Stimulated activated CD8-positive, alpha-beta memory T cell treated with anti-CD3 and anti-CD28 coated beads, Interleukin-4, amount 100 ng/mL, for 1 hour (primary cell): ENCODE measurements at places on chromosomes 6 and 20.

GRCh38 chr6:39166189-39166911 is 51.4 kb upstream of the SAYSD1 start:
- peak; percentile 70 for DNase-seq

DNA sequence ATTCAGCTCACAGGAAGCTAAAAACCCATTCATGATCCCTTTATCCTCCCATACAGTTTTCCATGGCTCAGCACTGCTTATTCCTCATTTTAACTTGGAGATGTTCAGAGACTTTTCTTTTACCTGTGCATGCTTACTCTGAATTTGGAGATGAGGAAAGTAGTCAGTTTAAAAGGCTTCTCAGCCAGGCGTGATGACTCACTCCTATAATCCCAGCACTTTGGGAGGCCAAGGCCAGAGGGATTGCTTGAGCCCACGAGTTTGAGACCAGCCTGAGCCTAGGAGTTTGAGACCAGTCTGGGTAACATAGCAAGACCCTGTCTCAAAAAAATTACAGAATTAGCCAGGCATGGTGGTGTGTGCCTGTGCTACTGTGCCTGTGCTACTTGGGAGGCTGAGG is 30.3 kb upstream of the TMEM217 start:
- no peak for DNase-seq

DNA sequence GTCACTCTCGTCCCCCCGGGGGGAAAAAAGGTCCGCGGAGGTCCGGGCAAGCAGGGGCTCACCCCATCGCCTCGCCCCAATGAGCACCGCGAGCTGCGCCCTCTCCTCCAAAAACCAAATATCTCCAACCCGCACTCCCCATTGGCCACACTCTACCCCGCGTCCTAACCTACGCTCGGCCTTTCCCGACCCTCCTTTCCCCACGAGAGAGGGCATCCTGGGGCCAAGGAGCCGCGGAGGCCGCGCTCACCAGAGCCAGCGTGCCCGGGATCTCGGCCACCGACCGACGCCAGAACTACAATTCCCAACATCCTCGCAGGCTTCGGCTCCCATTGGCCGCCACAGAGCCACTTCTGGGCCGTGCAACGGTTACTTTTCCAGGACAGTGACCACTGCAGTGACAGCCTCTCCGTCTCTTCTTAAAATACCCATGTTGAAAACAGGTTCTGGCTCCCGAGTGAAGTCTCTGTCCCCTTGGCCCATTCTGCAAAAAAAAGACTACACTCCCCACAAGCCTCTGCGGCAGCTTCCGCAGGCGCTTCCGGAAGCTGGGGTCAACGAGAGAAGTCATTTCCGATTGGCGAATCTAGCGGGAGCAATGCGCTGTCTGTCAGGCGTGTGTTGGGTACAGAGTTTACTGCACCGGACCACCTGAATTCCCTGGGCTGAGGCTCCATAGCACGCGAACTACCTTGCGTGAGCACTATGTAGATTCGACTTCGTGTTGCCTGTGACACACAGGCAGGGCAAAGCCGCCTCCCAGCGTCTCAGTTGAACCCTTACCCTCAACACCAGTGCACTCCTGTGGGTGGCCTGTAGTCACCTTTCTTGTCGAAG is at the start of gene ZNF343:
Gene ZNF343 (minus strand): TSS at position 285 of the 837 bp plus-strand sequence. CDS start 15,020 bp downstream, outside the sequence.
- peak; percentile 47 for DNase-seq

DNA sequence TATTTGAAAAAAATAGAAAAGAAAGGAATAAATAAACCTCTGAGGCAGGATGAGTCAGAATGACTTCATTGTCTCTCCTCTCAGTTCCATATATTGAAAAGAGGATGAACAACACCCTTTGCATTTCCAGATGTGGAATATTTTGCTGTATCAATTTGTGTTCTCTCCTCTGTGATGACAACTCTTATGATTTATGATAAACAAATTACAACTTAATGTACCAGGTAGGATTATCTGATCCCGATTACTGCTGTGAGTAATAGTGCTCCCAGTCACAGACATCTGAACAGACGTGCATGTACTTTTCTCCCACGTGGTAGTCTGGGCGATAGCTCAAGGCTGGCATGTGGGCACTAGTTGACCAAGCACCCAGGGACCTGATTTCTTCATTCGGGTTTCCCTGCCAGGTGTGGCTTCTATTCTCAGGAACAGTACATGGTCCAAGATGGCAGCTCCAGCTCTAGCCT is 142.1 kb upstream of the SULF2 start:
- DNase-seq: no peak

GRCh38 chr20:59446376-59446775 is 146.0 kb downstream of the EDN3 start:
- no peak for DNase-seq

DNA sequence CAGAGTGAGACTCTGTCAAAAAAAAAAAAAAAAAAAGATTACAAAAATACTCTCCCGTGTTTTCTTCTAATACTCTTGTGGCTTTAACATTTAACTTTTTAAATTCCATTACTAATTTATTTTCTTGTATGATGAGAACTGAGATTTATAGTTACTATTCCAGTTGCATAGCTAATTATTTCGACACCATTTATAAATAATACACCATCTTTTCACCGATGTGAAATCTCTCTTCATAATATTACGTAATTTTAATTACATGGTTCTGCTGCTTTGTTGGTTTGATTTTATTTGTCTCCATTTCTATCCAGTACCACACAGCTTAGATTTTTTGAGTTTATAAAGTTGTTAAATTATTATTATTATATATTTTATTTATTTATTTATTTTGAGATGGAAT is 42.0 kb upstream of the TMEM217 start:
- no peak for DNase-seq

GRCh38 chr6:99151634-99152346 is 197.7 kb downstream of the FAXC start:
- no peak for DNase-seq

- no peak for DNase-seq
These were observed 84.4 kb downstream of the SERAC1 start for GRCh38 chr6:158083455-158084325.

- no peak for DNase-seq
These were observed 11.4 kb downstream of the GPX5 start for GRCh38 chr6:28537065-28537464.

- DNase-seq: no peak
These were observed 230.3 kb downstream of the TFAP2A start for GRCh38 chr6:10184371-10185227.

- no peak for DNase-seq
These were observed 951.6 kb downstream of the TFAP2A start for GRCh38 chr6:9463311-9463710.

DNA sequence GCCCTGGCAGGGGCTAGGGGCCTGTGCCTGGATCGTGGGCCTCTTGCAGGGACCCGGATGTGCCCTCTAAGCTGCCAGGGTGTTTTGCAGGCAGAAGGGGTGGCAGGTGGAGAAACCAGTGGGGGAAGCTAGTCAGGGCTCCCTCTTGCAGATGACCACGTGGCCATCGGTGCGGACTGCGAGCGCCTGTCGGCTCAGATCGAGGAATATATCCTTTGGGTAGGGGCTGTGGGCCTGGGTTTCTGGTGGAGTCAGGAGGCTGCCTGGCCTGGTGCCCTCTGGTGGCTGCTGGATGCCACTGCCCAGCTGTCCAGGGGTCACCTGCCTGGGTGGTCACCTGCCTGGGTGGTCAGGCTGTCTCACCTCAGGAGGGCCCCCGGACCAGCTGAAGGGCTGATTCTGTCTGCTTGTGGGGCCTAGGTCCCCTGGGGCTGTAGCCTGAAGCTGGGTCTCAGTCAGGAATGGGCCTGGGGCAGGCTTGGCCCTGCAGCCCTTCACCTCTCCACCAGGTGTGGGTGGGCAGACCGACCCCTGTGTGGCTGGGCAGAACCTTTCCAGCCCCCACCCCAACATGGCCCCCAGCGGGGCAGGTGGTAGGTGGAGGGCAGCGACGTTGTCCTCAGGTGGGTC is 6.7 kb downstream of the TCEA2 start:
- no peak for DNase-seq

- no peak for DNase-seq
These were observed 20.6 kb upstream of the NTSR1 start for GRCh38 chr20:62688083-62688482.

DNA sequence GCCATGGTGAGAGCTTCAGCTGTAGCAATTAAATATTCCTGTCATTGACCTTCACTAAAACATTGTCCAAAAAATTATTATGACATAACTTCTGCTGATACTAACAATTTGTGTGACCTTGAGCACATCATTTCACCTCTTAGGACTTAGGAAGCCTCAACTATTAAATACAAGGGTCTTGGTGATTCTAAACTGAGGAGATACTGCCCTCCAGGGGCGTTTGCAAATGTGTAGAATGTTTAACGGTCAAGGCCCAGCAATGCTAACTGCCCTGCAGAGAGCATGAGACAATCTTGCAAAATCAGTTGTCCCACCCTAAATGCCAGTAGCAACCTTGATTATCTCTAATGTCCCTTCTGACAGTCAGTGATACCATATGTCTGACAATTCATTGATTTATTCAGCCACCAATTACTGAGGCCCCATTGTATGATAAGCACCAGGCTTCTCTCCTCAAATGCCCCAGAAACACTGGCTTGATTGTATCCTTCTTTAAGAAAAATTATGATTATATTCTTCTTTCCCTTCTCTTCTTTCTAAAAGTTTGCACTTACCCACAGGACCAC is 284.1 kb upstream of the PLN start:
- DNase-seq: no peak

GRCh38 chr6:98136333-98136732 is 698.0 kb upstream of the POU3F2 start:
- no peak for DNase-seq

- no peak for DNase-seq
These were observed 34.9 kb upstream of the GTSF1L start for GRCh38 chr20:43761386-43762340.

GRCh38 chr20:17562804-17563305 is 7.0 kb upstream of the DSTN start:
- no peak for DNase-seq

DNA sequence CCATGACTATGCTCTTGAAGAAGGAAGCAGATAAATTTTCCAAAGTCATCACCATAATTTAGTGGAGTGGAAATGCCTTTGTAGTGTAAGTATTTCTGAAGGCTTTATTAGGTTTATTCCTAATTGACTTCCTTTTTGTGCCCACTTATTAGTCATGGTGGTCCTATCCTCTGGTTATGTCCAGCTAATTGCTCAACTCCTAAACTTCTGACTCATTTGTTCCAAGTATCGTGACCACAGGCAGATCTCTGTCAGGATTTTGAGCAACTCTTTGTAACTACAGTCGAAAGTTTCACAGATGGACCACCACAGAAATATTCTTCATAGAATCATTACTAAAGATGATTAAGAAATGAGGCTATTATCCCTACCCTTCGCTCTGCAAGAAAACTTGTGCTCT is 315.6 kb upstream of the PTCHD4 start:
- DNase-seq: no peak

GRCh38 chr6:149368065-149368464 is 32.0 kb upstream of the SUMO4 start:
- no peak for DNase-seq

GRCh38 chr6:137323860-137324259 is 104.7 kb upstream of the IFNGR1 start:
- no peak for DNase-seq

DNA sequence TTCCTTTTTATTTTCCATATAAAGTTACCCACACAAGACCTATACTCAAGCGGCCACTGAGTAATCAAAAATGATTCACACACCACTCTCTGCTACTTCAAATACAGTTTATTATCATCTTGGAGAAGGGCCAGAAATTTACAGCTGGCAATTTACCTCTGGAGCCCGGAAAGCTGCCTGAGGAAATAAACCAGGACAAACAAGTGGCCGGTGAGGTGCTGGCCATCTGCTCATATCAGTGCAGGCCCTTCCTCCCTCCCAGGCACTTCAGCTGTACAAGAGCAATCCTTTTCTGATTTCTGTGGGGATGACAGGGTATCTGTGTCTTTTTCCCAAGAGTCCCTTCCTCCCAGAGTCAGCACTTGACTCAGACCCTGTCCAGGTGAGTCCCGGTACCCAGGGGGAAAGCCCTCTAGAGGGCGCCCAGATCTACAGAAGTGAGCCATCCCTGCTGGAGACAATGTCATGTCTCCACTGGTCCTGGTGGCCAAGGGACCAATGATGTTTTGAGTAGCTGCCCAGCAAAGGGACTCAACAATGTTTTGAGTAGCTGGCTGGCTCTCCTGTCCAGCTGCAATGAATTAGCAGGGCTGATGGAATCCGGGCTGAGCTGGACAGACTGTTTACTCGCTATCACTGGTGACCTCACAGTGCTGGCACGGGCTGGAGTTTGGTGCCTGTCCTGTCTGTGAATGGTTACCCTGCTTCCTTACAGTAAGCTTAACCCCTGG is 23.6 kb downstream of the LRP11 start:
- no peak for DNase-seq

DNA sequence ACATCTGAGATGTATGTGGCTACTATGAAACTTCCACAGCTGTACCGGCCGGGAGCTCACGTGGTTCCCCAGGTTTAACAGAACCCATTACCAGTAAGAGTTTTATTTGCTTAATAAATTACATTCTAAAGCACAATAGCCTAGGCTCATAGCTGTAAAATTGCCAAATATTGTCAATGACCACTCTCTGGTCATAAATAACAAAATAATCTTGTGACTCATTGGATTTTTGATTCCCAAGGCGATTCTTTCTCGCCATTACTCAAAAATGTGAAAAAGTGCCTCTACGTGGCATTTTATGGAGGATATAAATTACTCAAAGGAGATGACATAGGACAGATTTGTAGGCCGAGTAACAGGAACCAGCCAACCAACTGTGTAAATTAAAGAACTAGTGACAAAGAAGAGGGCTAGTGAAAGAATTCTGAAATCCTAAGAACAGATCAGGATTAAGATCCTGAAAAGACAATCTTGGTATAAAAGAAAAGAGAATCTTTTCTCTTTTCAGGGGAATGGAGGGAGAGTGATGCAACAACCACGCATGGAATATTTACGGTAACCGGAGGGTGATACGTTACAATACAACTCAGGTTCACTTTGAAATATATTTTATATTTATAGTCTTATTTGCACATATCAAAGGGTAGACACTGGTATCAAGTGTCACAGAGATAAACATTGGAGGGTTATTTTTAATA is 199.7 kb downstream of the FOXC1 start:
- DNase-seq: no peak

- DNase-seq: no peak
These were observed 4.4 kb upstream of the IFNGR1 start for GRCh38 chr6:137223370-137224131.
